ENCODE measurements at places on chromosomes 13 and 19.

DNA sequence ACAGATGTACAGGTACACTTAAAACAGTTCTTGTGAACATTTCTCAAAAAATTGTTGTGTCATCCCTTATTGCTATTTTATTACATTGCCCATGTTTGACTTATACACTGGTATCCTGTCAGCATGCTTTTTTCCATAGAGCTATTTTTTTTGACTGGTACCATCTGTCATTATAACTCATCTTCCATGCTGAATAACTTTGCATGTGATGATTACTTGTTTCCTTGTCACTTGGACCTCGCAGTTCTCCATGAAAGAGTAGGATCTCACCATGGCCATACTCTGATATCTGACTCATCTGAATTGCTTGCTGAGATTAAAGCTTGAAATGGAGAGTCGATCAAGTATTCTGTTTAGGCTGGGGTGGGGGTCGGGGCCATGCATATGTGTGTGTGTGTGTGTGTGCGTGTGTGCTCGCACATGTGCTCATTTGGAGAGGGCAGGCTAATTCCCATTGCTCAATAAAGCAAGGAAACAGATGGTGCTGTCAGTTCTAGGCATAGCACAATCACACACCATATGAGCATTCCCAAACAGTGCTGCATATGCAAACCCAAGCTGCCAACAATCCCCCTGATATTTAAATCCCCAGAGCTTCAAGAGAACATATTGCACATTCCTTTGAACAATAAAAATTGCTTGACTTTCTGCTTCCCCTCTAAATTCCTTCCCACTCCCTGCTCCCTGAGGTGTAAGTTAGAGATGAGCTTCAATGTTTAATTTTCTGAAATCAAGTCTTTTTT is 62.9 kb downstream of the NHLRC3 start:
- DNase-seq, result peak; percentile 79

DNA sequence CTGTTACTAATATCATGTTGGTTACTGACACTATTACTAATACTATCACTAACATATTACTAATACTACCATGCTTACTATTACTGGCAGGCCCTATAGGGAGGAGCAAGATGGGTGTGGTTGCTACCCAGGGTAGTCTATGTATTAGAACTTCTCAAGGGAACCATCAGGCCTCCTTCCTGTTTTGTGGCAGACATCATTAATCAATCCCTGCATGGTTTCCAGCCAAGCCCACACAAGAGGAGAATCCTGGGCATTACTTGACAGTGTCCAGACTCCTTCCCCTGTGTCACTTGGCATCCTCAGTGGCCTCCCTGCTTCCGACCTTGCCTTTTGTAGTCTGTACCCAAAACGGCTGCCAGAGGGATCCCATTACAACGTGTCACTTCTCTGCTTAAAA is 8.9 kb downstream of the HAS1 start:
- DNase-seq, result no peak

DNA sequence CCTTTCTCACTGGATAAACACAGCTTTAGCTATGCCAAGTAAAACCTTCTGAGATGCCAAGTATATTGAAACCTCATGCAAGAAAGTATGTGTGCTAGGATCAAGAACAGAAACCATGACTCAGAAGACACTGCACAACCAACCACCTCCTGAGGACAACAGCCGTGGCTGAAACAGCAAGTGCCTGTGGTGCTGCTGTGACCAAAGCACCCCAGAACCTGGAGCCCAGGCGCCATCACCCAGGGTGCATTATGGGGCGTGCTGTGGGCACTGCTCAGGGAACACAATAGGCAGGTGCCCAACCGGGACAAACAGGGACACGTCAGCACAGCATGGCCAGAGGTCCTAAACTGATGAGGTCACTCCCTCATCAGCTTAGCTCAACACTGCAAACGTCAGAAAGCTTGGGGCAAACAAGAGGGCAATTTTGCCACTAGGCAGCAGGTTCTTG is 101.3 kb upstream of the SLC15A1 start:
- no peak for DNase-seq

DNA sequence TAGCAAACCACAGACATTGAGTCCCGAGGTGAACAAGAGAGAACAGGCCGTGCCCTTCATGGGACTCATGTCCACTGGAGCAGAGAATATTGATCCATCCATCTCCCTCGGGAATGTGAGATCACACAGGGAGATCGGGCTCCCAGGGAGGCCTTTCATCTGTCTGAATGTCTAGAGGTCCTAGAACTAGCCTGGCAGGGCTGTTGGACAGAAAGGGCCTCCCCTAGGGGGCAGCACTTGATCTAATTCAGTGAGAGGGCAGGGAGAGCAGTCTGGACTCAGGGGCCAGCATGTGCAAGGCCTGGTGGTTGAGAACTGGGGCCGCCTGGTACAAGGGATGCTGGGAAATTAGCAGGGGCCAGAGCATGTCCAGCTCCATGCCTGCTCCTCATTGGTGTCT is 4.3 kb downstream of the RUVBL2 start:
- DNase-seq, result no peak

GRCh38 chr13:102642475-102642874 is 45.7 kb downstream of the TPP2 start:
- no peak for DNase-seq

DNA sequence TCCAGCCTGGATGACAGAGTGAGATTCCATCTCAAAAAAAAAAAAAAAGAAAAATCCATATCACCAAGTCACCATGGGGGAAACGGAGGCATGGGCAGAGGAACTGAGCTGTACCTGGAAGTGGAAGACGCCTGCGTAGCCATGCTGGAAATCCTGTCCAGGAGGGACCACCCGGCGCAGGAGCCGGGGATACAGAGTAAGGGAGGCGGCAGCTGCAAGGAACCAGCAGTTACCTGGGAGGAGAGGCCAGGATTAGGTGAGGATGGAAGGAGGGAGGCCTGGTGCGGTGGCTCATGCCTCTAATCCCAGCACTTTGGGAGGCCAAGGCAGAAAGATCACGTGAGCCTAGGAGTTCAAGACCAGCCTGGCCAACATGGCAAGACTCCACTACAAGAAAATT is 2.0 kb downstream of the CAPN12 start:
- DNase-seq, result no peak

DNA sequence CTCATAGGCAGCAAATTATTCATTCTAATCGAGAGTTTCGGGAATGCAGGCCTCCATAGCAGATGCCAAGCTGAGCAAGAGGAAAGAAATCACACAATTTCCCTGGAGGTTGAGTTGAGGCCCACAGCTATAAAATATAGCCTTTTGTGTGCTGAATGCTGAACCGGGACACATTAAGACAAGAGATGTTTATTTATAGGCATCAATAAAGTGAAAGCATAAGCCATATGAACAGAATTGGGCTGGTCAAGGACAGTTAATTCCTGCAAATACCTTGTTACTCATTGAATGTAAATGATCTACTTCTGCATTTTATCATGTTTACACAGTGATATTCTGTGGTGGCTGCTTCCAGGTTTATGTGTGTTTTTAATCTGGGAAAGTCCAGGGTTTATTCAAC is 461.7 kb downstream of the KLF12 start:
- no peak for DNase-seq

DNA sequence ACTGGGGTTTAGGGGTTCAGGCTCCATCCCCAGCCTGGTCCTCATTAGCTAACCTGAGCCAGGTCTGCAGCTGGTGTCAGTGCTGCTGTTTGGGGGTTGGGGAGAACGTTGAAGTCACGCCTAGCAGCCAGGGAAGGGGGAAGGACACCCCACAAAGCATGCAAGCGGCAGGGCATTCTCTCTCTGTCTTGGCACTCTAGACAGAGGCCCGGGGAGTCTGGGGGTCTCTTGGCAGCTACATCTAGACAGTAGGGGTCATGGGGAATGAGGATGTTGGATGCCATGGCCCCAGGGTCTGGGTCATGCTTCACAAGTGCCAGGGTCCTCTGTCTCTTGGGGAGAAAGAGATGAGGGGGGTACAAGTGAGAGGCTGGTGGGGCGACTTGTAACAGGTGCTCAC is 2.6 kb downstream of the ERICH4 start:
- no peak for DNase-seq

- DNase-seq, result no peak
Measured at GRCh38 chr19:29623726-29624488, 17.8 kb downstream of the POP4 start.

DNA sequence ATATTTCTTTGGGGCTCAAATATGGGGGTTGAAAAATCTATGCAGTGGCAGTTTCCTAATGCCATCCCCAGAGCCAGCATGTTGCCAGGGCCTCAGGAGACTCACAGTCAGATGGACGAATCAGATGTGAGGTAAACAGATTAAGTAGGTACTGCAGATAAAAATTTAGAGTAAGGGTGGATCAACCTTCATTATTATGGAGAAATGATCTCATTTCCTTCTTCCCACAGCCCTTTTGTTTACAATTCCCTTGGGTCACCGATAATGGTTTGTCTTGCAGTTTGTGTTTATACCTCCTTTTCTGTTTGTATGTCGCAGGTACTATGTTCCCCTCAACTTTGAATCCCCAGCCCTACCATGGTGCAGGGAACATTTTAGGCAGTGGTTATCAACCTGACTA is 20.0 kb downstream of the DIAPH3 start:
- DNase-seq, result no peak
